ENCODE measurements at places on chromosomes 1 and 21.
A peak's percentile ranks its signal among the peaks of the same experiment; 100 is the strongest.

- no peak for DNase-seq
Observed at GRCh38 chr21:45415943-45416611, 11.1 kb downstream of the COL18A1 start.

DNA sequence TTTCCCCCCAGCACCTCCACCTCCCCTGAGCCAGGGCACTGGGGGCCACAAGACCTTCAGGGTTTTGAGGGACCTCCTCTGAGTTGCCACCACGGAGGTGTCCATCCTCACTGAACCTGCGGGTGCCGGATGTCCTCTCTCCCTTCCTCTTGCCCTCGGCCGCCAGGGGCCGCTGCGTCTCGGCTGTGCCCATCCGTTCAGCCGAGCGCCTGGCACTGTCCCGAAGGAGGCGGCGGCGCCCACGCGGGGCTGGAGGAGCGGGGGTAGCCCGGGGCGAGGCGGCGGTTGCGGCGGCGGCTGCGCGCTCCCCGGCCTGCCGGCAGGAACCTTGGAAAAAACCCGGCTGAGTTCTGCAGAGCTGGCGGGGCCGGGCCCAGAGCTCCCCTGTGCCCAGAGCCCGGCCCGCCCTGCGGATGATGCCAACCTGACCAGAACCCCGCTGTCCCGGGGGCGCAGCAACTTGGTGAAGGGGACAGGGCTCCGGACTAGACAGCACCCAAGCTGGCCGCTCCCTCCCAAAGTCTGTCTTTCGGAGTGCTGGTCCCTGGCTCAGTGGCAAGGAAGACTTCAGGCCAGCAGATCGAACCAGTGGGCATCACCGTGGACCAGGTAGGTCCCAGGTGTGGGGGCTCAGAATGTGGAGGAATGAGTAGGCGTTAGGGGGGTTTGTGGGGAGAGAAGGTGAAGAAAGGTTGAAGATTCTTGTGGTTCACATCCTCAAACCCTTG, 3.7 kb upstream of the PPM1J start:
- no peak for DNase-seq

- peak; percentile 22 for DNase-seq
Observed at GRCh38 chr1:209576392-209577197, 6.9 kb upstream of the CAMK1G start.

DNA sequence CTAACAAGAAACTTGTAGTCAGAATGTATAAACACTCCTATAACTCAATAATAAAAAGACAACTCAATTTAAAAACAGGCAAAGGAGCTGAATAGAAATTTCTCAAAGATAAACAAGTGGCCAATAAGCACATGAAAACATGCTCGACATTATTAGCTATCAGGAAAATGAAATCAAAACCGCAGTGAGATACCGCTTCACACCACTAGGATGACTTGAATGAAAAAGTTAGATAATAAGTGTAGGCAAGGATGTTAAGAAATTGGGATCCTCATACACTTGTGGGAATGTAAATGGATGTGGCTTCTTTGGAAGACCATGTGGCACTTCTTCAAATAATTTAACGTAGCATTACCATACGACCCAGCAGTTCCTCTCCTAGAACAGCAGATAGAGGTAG, 8.9 kb downstream of the RALGPS2 start:
- DNase-seq, result no peak

DNA sequence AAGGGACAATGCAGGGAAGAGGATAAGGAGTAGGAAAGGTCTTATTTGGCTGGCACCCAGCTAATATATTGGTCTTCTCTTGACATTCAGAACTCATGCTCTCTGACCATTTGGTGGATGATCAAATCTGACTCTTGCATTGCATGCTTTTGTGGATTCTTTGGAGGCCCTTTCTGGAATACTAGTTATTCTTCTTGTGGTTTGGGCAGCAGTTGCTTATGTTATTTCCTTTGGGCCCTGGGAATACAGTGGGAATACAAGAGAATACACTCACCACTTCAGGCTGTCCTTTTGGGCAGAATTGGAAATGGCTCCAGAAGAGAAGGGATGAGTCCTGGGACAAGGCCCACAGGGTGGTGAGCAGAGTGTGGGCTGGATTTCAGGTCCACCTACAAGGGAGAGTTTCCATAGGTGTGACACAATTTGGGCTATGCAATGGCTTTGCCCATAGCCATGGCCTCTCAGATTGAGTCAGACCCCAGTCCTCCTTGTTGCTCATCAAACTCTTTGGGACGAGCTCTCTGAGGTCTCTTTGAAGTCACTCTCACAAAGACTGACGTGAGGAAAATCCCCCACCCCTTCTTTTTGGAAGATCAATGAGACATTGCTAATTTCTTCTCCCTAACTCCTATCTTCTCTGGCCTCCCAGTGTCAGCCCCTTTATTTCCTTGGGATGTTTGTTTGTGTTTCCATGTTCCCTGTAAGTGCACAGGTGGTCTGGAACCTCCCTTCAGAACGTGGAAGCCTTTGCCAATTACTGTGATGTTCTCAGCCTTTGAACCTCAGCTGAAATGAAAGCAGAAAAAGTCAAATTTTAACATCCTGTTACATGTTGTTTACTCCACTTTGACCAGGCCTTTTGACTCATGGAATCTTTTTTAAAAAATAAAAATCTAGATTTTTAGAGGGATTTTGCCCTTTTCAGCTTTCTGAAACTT, 19.4 kb downstream of the HSD11B1 start:
- no peak for DNase-seq

DNA sequence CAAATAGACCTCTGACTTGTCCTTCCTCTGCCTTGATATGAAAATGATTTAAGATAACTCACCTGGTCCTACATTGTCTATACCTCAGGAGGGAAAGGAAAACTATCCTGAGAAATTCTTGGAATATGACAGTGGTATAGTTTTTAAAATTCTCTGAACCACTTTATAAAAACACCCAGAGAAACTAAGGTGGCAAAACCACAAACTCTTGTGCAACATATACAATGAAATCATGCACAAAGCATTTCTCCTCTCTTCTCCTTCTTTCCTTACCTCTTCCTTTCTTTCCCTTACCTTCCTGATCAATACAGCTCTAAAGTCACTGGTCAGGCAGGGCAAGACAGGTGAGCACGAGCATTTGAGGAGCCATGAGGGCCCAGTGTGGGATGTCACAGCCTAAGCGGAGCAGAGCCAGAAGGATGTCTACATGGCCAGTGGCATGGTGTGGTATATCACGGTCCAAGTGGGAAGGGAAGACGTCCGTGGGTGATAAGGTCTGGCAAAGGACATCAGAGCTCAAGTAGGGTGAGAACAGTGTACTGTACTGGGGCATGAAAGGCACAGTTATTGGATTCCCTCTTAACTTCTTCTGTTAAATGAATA, 543.3 kb downstream of the DPYD start:
- DNase-seq, result no peak

- DNase-seq, result no peak
Observed at GRCh38 chr1:31238986-31239613, 587 bp downstream of the NKAIN1 start.

DNA sequence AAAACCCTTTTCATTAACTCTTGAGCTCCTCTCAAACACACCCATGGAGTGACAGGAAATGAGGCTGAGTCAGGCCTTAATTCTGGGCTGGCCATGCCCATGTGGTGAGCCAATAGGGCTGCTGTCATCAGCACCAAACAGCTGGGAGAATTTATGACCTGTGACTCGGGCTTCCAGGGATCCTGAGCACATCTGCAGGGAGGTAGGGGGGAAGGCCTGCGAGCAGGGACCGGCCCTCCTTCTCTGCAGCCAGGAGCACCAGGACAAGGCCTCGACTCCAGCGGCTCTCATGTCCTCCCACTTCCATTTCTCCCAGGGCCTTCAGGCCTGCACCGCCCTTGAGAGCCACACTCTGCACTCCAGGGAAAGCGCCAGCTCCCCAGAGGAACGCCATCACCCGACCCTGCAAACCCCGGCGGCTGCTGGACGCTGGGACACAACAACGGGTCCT, 14.6 kb downstream of the RIPK4 start:
- DNase-seq, result no peak

- peak; percentile 68 for DNase-seq
Observed at GRCh38 chr1:26786437-26787380, 1.0 kb upstream of the PIGV start.

Data from AG09319 (cell line).